ENCODE measurements at places on chromosomes 2 and 18.

DNA sequence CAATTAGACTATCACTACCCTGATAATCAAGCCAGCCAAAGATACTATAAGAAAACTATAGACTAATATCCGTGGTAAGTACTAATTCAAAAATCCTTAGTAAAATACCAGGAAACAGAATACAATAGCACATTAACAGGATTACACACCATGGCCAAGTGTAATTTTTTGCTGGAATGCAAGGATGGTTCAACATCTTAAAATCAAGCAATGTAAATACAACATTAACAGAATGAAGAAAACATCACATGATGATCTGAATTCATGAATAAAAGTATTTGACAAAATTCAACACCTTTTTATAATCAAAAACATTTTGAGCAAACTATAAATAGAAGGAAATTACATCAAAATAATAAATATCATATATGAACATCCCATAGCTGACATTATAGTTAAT lies 350.7 kb upstream of the LRRTM1 start:
- no peak for DNase-seq

DNA sequence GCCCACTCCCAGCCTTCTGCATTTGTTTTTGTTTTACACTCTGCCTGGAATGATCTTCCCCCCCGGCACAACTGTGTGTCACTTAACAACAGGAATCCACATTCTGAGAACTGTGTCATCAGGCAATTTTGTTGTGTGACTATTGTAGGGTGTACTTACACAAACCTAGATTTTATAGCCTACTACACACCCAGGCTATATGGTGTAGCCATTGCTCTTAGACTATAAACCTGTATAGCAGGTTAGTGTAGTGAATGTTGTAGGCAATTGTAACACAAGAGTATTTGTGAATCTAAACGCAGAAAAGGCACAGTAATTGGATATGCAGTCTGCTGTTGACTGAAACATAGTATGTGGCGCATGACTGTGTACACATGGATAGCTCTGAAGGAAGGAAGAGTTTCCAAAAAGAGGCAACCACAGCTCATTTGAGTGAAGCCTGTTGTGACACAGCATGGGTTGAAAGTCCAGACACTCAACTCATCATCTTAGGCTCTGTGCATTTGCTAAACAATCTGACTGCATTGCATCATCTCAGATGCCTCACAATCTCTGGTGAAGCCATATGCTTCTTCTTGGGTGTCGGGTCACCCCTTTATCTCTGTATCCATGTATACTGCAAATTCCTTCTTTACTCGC lies 506.6 kb upstream of the SPHKAP start:
- no peak for DNase-seq

- no peak for DNase-seq
Observed at GRCh38 chr2:154381931-154382794, 316.3 kb upstream of the KCNJ3 start.

GRCh38 chr2:134440336-134440909 lies 186.6 kb downstream of the MGAT5 start:
- DNase-seq, result no peak

DNA sequence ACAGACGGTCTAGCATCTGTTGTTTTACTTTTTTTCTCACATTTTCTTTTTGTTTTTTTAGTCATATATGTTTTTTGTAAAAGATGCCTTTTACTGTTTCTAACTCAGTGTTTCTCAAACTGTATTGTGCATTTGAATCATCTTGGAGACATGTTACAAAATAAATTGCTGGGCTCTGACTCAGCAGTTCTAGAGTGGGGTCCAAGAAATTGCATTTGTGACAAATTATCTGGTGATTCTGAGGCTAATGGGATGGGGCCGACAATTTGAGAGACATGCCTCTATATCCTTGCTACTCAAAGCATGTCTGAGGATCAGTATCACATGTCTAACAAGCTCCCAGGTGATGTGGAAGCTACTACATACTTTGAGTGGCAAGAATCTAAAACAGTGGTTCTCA lies 478.8 kb downstream of the PLCL1 start:
- DNase-seq, result no peak

- DNase-seq, result no peak
Observed at GRCh38 chr2:203637471-203638167, 68.8 kb upstream of the CD28 start.

DNA sequence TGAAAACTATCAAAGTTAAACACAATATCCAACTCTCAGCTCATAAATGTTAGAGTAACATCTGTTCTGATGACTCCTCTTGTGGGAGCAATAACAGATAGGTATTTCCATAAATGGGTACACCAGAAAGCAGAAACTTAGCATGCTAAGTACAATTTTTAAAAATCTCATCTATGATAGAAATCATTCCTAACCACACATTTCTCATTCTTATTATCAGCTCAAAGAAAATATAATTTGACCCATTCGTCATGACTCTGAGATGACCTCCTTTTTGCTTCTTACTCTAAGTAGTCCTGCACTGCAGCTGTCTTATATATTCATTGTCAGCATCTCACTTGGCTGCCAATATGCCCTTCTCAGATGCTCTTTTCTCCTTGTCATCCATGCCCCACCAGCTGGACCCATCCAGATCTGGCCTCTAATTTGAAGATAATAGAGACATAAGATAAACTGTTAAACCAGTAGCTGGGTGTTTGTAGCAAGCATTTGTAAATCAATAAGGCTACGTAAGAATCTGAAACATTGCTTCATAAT lies 298.3 kb downstream of the KCNS3 start:
- DNase-seq, result no peak

- DNase-seq, result no peak
Observed at GRCh38 chr2:171858397-171858958, 35.6 kb downstream of the SLC25A12 start.

DNA sequence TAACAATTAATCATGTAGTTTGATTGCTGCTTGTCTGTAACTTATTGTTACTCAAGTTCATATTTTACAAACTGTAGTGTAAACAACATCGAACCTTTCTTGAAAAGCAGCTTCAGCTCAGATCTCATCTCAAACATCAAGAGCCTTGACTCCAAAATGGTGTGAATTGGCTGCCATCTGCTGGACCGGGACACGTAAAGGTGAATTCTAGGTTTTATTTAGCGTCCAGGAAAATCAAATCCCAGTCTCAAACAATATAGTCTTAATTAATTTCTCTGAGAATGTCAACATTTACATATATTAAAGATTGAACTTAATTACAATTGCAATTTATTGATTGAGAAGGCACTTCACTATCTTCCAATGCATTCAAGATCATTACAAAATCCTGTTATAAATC lies 453.0 kb downstream of the GALR1 start:
- peak; percentile 45 for DNase-seq

DNA sequence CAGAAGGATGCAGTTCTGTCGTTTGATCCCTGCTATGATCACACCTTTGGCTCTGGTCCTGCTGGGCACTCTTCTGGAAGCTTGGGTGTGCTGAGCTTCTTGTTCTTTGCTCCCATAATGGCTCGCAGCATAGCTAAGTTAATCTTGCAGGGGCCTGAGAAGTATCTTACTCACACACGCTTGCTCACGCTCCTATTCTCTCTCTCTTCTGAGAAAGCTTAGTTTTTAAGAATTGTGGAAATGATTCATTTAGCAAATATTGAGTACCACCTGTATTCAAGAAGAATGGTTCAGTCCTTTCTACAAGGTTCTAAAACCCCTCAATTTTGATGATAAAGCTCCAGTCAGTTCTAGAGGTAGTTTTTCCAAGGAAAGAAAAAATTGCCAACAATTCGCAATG lies 40.6 kb downstream of the XRCC5 start:
- no peak for DNase-seq

DNA sequence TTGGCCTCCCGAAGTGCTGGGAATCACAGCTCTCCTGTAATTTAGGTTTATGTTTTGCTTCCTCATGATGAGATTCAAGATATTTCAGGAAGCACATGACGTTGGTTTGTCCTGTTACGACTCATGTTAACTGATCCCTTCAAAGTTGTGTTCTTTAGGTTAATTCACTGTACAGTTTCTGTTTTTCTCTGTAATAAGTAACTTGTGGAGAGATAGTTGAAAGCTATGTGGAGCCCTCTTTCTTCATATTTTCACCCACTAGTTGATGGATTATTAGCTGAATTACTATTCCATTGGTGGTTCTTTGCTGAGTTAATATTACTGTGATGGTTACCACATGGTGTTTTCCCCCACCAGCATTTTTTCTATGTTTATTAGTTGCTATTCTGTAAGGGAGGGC lies 18.3 kb upstream of the CHCHD5 start:
- no peak for DNase-seq

DNA sequence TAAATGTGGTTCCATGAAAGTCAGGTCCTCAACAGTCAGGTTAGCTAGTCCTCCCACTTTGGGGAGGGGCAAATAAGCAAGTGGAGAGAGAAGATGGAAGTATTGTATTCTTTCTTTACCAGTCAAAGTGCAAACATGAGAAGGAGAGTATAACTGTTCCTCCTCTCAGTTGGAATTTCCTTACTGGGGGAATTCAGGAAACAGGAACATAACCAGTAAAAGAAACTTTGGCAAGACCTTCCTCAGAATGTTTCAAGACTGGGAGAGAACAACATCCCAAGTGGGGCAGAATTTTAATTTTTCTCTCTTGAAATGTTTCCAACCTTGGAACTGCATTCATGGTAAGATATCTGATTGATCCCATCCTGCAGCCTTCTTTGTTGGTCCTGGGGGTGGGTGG lies 552.4 kb upstream of the TNP1 start:
- no peak for DNase-seq

GRCh38 chr2:84481702-84482101 lies 22.6 kb upstream of the SUCLG1 start:
- no peak for DNase-seq

- DNase-seq, result no peak
Observed at GRCh38 chr2:35857498-35857897, 498.1 kb upstream of the CRIM1 start.

DNA sequence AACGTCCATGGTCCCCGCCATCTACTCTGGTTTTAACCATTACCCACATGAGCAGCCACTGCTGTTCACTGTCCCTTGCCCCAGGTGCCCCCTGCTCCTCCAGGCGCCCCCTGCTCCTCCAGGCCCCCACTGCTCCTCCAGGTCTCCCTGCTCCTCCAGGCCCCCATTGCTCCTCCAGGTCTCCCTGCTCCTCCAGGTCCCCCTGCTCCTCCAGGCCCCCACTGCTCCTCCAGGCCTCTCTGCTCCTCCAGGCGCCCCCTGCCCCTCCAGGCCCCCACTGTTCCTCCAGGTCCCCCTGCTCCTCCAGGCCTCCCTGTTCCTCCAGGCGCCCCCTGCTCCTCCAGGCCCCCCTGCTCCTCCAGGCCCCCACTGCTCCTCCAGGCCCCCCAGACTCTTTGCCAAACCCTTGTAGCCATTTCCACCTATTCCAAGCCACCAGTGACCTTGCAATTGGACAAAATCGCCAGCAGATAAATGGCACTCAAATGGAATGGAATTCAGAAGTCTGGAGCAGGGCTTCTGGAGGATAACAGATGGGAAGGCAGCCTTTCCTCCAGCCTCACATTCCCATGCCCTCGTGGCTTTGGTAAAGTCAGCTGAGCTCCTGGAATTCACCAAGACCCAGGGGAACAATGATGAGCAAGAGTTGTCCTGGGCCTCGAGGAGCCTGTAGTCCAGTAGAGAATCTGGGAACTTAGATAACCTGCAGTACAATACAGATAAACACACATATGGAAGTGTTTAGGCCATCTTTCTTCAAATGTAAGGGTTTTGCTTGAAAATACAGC lies 13.3 kb upstream of the RPL31 start:
- DNase-seq, result no peak

DNA sequence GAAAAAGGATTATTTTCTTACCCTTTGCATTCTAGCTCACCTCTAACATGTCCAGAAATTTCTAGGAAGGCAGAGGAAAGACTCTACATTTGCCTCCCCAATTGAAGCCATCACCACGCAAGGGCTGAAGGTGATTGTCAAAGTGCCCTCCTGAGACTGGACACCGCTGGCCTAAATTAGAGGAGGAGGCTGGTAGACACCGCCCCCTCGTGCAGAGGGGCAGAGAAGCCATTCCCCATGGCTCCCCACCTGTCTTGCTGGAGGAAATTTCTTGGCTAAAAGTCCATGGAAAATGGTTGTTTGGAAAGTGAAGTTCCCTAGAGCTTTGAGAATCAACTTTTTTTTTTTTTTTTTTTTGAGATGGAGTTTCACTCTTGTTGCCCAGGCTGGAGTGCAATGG lies 31.3 kb upstream of the CREB1 start:
- DNase-seq, result no peak

- DNase-seq, result no peak
Observed at GRCh38 chr2:50766058-50766457, 265.9 kb downstream of the NRXN1 start.

- no peak for DNase-seq
Observed at GRCh38 chr2:157500334-157500733, 56.4 kb upstream of the CYTIP start.

DNA sequence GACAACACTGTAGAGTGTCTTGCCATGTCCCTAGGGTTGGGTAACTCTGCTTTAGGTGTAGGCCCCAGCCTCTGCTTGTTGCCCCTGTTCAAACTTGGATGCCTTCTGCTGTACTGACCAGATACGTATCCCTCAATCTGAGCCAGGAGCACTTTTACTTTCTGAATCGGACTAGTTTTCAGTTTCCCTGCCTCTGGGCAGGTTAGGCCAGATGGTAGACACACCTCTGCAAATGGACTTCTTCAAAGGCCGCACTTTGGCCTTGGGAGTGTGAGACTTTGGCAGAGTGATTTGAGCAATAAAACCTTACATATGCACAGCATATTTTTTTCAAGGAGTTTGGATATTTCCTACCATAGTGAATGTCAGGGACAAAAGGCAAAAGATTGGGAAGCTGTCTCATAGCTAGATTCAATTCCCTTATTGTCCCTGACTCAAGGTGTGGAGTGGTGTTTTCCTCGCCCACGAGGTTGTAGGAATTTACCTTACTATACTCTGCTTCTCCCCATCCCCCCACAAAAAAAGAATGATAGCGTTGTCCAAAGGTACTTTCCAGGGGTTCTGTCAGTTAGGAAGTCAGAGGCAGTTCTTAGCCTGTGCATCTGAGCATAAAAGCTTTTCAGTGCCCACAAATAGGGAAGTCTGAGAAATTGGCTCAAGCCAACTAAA lies 15.3 kb upstream of the PARD3B start:
- no peak for DNase-seq

DNA sequence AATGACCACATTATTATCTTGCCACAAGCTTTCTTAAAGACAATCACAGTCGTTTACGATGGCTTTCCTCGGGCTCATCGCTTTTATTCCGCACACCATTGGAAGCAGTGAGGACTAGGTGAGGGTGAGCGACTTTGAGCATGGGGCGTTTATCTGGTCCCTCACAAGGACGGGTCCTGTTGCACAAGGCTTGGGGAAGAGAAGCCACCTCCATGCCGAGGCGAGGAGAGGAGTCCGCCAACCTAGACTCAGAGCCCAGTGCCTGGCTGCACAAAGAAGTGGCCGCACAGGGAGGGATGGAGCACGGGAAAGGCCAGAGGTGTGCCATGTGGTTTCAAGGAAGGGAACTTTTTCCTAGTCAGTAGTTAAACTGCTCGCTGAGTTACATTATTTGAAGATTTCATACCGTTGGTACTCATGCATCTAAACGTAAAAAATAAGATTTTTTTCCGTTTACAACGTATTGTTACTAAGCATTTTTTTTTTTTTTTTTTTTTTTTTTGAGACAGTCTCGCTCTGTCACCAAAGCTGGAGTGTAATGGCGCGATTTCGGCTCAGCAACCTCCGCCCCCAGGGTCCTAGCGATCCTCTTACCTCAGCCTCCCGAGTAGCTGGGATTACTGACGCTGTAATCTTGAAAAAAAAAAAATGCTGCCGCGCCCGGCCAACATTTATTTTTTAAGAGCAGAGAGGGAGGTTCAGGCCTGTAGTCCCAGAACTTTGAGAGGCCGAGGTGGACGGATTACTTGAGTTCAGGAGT lies 849 bp upstream of the CYP27C1 start:
- DNase-seq, result peak; percentile 23
